SK-N-SH (cell line): ENCODE measurements at places on chromosomes 16 and 17.

DNA sequence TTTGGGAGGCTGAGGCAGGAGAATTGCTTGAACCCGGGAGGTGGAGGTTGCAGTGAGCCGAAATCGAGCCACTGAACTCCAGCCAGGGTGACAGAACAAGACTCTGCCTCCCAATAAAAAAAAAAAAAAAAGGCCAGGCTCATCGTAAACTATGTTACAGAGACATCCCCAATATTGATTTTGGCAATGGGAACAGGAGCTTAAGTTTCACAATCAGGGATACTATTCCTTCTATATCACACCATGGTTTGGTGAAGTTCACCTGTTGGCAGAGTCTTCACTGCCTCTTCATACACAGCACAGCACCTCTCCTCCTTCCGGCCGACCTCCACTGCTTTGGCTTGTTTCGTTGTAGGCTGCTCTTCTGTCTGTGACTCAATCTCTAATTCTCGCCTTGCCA is 21.2 kb downstream of the UTP6 start:
- DNase-seq = no peak

DNA sequence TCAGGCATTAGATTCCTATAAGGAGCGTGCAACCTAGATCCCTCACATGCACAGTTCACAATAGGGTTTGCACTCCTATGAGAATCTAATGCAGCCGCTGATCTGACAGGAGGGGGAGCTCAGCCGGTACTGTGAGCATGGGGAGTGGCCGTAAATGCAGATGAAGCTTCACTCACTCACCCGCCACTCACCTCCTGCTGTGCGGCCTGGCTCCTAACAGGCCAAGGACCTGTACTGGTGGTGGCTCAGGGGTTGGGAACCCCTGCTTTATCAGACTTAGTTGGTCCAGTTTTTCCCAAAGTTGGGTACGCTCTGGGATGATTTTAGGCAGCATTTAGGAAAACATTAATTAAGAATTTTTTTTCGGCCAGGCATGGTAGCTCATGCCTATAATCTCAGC is 103.8 kb downstream of the MARF1 start:
- DNase-seq = no peak

DNA sequence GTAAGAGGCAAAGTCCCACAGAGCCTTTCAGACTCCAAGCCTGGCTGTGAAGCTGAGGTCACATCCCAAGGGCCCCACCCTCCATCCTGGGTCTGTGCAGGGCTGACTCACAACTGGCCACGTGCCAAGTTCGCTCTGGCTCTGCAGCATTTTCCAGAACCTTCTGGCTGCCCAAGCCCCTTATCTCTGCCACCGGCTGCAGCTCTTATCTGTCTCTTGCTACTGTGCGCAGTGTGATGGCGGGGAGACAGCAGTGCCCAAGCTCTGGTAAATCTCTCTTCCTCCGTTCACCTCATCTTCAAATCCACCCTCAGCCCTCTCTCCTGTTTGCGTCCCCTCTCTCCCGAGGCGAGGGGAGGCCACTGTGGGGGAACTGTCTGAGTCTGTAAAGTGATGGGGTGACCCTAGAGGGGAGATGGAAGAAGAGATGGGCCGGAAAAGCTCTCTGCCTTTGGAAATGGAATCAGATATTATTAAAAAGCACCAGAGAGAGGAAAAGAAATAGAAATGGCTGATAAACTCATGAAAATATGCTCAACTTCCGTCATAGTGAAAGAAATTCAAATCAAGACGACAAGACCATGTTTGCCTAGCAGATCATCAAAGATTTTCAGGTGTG is 162.7 kb upstream of the CDC42EP4 start:
- peak; percentile 98 for DNase-seq

DNA sequence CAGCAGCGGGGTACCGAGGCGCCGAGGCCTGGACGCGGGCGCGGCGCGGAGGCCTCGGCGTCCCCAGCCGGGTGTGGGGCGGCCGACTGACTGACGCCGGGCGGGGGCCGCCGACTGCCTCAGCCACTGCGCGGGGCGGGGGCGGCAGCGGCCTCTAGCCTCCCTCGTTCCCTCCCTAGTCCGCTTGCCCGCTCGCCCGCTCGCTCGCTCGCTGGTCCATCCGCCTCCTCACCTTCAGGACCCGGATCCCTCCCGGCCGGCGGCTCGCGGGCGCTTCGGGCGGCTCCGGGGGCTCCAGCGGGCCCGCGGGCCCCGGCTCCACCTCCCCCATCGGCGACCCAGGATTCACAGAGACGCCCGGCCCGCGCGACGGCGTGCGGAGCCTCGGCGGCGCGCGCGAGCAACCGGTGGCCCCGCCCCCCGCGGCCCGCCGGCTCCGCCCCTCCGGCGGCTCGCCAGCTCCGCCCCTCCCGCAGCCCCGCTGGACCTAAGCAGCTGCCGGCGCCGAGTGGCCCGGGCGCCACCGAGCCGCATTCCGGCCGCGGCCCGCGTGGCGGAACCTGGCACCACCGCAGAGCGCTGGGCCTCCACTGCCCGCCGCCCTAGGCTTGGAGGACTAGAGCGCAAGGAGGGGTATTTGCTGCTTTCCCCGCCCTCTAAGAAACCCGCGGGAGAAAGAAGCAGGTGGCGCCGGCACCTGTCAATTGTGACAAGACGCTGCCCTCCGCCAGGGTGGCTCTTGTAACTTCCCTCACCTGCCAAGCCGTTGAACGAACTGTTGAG is 773 bp downstream of the PHLPP2 start:
- peak; percentile 97 for DNase-seq

DNA sequence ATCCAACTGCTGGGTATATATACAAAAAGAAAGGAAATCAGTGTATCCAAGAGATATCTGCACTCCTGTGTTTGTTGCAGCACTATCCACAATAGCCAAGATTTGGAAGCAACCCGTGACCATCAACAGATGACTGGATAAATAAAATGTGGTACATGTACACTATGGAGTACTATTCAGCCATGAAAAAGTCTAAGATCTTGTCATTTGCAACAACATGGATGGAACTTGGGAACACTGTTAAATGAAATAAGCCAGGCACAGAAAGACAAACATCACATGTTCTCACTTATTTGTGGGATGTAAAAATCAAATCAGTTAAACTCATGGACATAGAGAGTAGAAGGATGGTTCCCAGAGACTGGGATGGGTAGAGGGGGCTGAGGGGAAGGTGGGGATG is 620.7 kb downstream of the RBFOX1 start:
- no peak for DNase-seq

DNA sequence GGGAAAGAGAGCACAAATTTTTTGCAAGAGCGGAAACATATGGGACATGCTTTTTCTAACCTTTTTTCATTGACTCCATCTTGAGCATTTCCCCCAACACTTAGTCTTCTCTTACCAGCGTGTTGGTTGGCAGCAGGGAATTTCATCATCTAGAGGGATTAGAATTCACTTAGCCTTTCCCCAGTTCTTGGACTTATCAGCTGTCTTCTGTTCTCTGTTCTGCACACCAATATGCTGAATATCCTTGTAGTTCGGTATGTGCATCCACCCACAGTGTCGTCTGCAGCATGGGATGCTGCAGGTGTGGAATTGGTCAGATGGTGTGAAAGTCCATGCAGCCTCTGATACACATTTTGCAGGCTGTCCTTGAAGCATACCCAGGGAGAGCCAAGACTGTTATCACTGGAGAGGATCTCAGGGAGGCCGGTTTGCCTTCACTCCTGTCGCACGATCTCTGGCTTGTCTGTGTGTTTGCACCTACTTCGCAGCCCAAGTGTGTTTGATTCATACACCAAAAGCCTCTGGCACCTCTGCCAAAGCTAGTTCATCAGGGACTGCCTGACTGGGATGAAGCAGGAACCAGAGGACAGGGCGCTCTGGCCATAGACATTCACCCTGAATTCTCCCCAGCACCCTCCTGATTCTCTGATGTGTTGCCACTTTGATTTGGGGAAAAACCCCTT is 93.3 kb downstream of the SOCS1 start:
- no peak for DNase-seq

DNA sequence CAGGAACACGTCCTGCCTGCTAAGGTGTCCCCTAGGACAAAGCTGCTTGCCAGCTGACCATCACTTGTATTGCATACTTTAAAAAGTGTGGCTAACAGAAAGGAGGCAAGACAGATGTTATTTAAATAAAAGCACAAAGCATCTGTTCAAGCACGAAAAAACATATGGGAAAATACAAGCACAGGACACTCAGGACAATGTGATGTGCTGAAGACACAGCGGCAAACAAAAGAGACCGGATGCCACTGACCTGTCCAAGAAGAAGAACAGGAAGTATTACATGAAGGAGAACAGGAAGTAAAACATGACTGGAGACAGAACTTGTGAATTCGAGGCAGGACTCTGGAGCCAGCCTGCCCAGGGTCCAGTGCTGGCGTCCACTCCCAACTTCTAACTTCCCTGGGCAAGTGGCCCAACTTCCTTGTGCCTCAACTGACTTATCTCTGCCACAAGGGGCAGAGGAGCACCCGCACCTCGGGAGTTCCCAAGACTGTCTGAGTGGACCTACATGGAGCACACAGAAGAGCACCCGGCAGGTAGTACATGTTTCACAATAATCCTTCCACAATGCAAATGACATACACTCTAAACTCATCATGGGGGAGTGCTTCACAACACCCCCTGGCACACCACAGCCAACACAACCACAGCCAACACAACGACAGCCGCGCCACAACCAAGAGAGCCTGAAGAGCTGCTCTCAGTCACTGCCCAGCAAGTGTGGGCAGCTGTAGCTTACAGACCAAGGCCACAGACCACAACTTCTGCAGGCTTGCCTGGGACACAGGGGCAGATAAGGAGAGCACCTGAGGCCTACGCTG is 36.6 kb downstream of the ANKRD11 start:
- DNase-seq = no peak

DNA sequence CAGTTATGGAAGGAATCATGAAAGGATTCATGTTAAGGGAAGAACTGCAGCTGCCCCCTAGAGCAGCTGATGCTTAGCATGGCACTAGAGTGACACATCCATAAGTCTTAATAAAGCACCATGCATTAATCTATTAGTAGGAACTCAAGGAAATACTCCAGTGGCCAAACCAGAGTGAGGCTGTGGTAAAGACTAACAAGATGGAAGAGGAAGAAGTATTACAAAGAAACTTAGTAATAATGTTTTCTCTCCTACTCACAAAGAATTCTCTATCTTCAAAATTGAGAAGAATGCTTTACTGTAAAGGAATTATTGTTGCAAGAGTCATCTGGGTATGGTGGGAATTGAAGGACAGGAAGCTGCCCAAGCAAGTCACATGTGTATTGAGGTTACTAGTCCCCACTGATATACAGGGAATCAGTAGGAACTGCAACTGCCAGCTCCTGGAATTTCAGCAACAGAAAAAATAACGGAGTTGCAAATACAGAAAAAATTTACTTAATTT is 29.9 kb upstream of the TOM1L1 start:
- DNase-seq = no peak
